NCI-H524 treated with DMSO at 0.1 percent for 48 hours (cell line): ENCODE measurements at places on chromosomes 12 and 14.
A peak's percentile ranks its signal among the peaks of the same experiment; 100 is the strongest.

GRCh38 chr12:5589054-5589453 lies 157.1 kb downstream of the NTF3 start:
- DNase-seq = no peak

GRCh38 chr14:35287431-35288013 lies 4.7 kb upstream of the PSMA6 start:
- DNase-seq = no peak

DNA sequence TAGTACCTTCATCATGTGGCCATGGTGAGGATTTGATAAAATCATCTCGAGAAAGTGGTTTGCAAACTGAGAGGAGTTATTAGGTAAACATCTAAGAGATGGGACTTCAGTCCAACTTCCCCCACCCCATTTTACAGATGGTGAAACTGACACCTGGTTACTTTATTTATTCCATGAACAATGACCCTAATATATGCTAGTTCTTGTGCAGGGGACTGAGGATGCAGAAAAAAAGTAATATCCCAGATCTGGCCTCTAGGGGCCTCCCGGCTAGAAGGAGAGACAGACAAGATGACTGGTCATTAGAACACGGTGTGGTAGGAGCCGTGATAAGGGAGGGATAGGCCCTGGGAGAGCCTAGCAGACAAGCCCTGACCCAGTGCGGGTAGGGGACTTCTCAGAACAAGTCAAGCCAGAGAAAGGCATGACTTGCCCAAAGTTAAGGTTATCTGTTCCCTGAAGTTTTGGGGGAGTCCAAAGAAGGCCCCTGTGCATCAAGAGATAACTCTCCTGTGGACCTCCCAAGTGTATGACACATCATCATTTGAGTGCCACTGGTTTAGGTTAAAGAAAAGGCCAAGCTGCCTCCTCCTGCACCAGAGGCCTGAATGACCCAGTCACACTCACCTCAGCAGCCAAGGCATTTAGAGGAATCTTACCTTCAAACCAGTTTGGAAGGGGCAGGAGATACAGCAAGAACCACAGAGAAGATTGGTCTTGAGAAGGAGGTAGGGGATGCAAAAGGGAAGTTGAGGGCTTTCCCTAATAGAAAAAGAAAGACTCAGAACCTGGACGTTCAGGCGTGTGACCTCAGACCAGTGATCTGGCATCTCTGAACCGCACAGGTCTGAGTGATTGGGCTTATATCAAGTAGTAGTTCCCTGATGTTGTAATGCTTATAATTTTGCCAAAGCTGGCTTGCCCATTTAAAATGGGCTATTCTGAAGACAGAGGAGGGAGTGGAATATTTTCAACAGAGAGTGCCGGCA lies 1.6 kb downstream of the CMKLR1 start:
- DNase-seq = no peak

DNA sequence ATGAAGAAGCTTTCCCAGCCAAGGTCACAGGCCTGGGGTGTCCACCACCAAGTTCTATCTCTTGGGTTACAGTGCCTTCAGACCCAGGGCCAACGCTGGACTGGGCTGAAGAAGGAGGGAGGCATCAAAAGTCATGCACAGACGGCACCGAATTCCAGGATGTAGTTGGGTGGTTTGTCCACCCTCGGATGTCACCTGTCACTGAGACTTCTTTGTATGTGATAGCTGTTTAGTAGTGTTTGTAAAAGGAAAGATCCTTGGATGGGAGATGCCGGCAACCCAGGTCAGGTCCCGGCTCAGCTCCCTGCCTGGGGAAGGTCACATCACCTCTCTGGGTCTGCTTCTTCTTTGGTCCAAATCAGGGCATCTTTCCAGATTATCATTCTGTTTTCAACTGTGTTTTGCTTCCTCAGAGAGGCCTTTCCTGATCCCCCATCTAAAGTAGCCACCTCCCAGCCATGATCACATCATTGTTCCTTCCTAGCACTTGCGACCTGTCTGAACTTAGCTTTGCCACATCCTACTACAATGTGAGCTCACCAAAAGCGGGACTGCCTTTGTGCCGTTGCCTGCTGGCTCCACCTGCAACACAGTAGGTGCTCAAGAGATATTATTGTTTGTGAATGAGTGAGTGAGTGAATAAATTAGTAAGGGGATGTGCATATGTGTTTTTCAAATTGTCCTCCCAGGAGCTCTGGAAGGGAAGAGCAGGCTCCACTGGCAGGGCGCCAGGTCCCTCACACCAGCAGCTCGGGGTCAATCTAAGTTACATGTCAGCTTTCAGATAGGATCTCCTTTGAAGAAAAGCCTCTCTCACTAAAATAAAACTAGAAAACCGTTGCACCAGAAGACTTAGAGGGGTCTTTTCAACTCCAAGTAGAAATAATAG lies 2.1 kb downstream of the TSPAN11 start:
- no peak for DNase-seq

DNA sequence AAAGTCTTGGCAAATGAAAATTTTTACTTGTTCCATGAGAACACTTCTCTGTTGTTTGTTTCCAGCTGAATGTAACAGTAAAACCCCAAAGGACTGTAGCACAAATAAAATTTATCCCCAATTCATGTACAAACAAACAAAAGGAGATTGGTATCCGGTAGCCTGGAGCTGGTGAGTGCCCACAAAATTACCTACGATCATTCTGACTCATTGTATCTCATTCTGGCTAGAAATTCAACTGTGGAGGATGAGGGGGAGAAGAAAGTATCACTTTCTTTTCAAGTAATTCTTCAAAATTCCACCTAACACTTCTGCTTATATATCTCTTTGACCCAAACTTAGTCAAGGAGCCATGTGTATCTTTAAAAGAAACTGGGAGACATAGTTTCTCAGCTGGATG lies 268.5 kb downstream of the ALG10B start:
- DNase-seq = no peak

DNA sequence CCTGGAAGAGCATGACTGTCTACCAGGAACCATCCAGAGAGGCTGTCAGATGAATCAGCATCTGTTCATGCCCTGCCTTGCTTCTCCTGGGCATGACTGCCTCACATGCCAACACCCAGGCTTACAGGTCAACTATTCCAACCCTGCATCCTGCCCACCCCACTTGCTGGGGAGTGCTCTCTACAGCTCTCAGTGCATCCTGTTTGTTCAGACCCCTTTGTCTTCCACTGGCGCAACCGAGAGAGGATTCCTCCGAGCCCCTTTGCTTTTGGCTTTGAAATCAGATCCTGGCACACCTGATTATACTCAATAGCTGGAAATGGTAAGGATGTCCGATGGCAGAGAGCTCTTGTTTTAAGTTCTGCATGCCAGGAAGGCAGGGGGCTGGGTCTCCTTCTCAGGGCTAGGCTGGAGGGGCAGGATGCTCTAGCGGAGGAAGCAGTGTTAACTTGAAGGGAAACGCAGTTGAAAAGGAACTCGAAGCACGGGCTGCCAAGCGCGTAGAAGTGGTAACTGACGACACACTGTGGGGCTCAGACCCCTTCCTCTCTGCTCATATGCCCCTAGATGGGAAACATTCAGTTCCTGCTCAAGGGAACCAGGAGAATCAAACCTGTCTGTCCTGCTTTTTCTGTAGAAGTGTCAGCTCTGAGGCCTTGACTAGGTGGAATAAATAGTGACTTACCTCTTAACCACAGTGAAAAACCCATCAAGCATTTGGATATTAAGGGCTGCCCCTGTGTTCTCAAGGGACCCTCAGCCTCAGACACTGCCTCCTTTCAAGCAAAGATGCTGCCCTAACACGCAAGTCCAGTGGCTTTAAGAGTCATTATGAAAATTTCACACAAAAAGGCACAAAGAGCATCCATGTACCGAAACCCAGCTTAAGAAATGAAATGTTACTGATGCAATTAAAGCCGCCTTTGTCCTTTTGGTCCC lies 297.5 kb downstream of the ZFP36L1 start:
- DNase-seq = no peak

DNA sequence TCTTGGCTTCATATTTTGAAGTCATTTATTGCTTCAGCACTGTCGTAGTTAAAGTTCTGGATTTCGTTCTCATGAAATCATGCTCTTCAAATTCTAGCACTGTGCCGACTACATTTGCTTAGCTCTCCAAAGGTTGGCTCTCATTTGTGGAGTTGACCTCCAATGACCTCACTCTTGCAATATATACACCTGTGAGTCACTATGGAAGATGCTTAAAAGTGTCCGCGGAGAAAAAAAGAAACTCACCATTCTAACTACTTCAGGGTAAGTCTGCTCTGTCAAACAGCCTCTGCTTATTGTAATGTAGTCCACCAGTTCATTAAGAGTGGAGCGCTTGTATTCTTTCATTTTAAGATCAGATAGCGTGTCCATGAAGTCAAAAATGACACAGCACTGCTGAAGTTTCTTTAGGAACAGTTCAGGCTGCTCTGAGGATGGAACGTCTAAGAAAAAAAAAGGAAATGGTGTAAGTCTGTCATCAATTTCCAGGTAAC lies 89.7 kb downstream of the PPP2R5E start:
- no peak for DNase-seq

DNA sequence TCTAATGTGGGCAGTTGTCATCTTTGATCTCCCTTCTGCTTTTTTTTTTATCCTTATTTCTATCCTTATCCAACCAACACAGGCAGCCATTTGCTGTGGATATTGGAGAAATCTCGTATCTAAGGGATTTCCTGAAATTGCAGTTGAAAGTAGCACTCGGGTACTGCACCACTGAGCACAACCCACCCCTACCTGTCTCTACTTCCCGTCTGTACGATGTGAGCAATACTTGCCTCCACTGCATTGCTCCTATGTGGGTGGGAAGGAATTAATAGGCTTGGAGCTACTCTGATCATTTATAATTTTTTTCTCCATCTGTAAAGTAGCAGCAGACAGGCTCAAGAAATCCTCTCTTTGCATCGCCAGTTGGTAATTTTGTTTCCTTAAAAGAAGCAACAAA lies 300.4 kb downstream of the SNAPC1 start:
- peak; percentile 35 for DNase-seq

DNA sequence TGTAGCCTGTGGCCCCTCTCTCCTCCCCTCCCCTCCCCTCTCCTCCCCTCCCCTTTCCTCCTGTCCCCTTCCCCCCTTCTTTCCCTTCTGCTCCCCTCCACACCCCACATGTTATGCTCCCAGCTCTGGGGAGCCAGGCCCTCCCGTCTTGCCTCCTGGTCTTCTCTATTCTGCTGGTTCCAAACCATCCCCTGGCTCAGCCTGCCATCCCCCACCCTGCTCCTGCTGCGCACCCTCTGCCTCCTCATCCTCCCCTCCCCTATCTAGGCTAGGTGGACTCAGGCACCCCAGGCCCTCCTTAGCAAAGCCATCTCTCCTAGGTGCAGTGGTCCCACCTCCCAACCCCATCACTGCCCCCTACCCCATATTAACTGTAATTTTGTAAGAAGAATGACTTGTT lies 99.5 kb downstream of the CALM1 start:
- DNase-seq = no peak

GRCh38 chr12:102051431-102051965 lies 10.3 kb downstream of the WASHC3 start:
- no peak for DNase-seq

- DNase-seq = no peak
Observed at GRCh38 chr12:46404225-46404631, 31.7 kb upstream of the SLC38A2 start.

DNA sequence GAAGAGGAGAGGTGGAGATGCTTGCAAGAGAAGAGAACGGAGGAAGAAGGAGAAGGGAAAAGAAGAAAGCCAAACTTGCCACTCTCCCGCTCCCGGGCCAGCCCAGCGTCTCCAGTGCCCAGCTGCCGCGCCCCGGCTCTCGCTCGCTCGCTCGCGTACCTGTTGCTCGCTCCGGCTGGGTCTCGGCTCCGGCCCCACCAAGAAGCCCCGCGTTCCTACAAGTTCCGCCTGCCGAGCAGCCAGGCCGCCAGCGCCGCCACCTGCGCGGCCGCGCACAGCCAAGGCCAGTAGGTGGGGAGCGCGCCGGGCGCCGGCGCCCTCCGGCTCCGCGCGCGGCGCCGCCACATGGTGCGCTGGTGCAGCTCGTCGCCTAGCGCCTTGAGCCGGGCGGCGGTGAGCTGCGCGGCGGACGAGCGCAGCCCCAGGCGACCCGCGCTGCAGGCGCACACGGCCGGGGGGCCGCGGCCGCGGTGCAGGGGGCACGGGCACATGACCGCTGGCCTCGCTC lies 370 bp downstream of the HRK start:
- no peak for DNase-seq

DNA sequence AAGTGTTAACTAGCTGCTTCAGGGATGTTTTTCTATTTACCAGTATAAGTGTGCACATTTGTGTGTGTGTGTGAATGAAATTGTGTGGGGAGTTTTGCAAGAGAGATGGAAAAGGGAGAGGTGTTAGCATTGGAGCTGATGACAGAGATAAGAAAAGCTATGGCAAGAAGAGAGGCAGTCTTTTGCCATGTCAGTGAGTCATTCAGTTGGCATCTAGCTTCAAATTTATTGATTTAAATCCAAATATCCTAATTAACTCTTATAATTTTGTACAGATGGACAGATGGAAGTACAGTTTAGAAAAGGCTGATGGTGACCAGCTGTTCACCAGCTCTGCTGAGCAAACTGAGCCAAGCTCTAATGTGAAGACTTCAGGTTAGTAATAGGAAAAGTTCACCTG lies 3.3 kb upstream of the BHLHE41 start:
- DNase-seq = no peak

DNA sequence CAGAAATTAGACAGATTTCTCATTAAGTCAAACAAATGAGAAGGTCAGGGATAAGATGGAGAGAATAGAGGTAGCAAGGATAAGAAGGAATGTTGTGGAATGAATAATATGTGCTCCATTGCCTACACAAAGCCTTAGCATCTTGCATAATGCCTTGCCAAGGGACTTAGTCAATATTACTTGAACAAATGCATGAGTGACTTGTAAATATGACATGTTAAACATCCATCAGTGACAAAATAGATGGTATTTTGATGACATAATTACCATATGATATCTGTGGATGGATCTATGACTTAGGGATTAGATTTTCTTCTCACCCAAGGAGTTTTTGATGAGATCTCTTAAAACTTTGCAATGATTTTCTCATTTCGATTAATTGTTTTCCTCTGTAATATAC lies 194.1 kb upstream of the RASSF8 start:
- no peak for DNase-seq
